ENCODE measurements at places on chromosomes 1 and 21. TPM values are rescaled to one million over a fixed set of nuclear protein-coding genes. Genes with fewer than 3 reads are reported as not detected.

DNA sequence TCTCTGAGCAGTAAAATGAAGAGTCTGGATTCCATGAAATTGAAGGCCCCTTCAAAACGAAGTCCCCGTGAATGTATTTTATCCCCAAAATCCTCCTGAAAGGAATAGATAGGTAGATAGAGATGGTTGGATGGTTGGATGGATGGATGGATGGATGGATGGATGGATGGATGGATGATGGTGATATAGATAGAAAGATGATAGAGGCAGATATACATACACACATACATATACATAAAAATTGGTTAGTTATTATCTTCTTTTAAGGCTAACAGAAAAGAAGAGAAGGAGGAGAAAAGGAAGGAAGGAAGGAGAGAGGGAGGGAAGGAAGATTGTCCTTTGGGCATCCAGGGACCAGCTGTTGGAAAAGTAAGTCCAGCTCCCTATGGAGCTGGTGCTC lies 63.1 kb downstream of the SYF2 start:
- H3K36me3 ChIP-seq: no peaks in the 10 kb centered on the region
- no peak overlapping the region for H3K4me3 ChIP-seq
- H3K27ac ChIP-seq: no peak overlapping the region
- H3K4me1 ChIP-seq: peaks cover 19% of the 10 kb centered on the region
- DNase-seq: no peak

DNA sequence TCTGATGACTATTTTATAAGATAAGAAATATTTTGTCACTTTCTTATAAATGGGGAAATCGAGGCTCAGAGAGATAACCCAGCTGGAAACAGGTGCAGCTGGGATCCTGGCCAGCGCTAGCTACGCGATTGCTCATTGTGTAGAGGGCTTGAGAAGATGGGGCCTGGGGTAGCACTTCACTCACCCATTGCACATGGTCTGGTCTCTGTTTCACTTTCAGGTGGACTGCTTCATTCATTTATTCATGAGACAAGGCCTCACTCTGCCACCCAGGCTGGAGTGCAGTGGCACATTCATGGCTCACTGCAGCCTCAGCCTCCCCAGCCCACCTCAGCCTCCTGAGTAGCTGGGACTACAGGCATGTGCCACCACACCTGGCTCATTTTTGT lies 23.8 kb downstream of the UBE4B start:
- no peaks in the 10 kb centered on the region for H3K36me3 ChIP-seq
- DNase-seq: no peak
- H3K27me3 ChIP-seq: no peaks in the 10 kb centered on the region
- no peak overlapping the region for H3K27ac ChIP-seq
- peaks cover 16% of the 10 kb centered on the region for H3K4me1 ChIP-seq
- no peak overlapping the region for H3K4me3 ChIP-seq

The ATP1A4 gene
- 0.55 TPM for total RNA-seq

GRCh38 chr1:179870870-179871269 lies 6.7 kb downstream of the TOR1AIP2 start:
- H3K4me1 ChIP-seq: peaks cover 4% of the 10 kb centered on the region
- no peaks in the 10 kb centered on the region for H3K27me3 ChIP-seq
- H3K4me3 ChIP-seq: no peak overlapping the region
- H3K36me3 ChIP-seq: peaks cover 26% of the 10 kb centered on the region

GRCh38 chr1:58006421-58007046 lies 540.0 kb downstream of the OMA1 start:
- DNase-seq: peak; percentile 62
- peak overlapping the region; percentile 86 for H3K27ac ChIP-seq
- peak overlapping the region; percentile 18 for H3K4me3 ChIP-seq
- H3K27me3 ChIP-seq: peaks cover 15% of the 10 kb centered on the region
- H3K36me3 ChIP-seq: no peaks in the 10 kb centered on the region

DNA sequence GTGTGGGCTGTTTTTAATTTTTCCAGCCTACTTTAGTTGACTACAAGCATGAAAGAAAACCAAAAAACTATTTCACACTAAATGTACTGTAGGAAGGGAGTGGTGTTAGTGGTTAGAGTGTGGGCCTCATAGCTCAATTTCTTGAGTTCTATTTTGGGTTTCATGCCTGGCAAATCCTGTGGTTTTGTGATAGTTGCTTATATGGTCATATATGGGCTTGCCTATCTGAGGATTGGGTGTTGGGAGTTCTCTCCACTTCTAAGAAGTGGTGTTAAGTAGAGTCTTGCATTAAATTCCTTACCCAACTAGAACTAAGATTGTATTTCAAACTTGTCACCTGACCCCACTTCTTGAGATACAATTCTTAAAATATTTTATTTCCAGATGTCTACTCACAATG lies 37.8 kb upstream of the COL11A1 start:
- peaks cover 7% of the 10 kb centered on the region for H3K4me1 ChIP-seq
- no peak overlapping the region for H3K27ac ChIP-seq
- no peaks in the 10 kb centered on the region for H3K36me3 ChIP-seq
- no peak overlapping the region for H3K4me3 ChIP-seq
- no peak for DNase-seq

The RBP7 gene
- total RNA-seq: 3.2 TPM

DNA sequence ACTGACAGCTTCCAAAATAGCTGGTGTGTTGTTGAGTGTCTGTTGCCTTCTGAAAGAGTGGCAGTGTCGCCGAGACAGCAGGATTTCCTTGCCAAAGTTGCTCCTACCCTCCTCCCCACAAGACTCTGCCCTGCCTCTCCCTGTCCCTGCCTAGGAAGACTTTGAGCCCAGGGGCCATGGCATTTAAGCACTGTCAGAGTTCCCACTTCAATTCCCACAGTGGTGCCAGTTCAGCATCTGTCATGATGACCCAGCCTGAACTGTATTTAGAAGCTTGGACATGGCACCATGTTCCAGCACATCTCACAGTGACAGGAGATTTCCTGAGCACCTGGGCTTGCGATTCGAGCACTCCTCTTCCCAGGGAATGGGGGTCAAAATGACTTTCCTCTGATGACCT lies 43.6 kb downstream of the TBX15 start:
- peaks cover 4% of the 10 kb centered on the region for H3K27me3 ChIP-seq
- H3K4me1 ChIP-seq: no peaks in the 10 kb centered on the region
- H3K27ac ChIP-seq: no peak overlapping the region
- DNase-seq: no peak

GRCh38 chr1:198072177-198072576 lies 84.6 kb upstream of the NEK7 start:
- H3K4me3 ChIP-seq: no peak overlapping the region
- H3K4me1 ChIP-seq: no peaks in the 10 kb centered on the region
- H3K27me3 ChIP-seq: no peaks in the 10 kb centered on the region
- DNase-seq: no peak

- H3K4me1 ChIP-seq: peaks cover 5% of the 10 kb centered on the region
- 0 out of 2 replicates have a peak, but pooled peaks cover 4% of the 10 kb centered on the region for H3K36me3 ChIP-seq
- H3K4me3 ChIP-seq: no peak overlapping the region
- no peak overlapping the region for H3K27ac ChIP-seq
Measured at GRCh38 chr1:194076646-194077045, 890.2 kb upstream of the B3GALT2 start.

GRCh38 chr21:36738489-36739126 lies 39.7 kb downstream of the SIM2 start:
- no peak overlapping the region for H3K27ac ChIP-seq
- H3K4me3 ChIP-seq: no peak overlapping the region
- H3K27me3 ChIP-seq: no peaks in the 10 kb centered on the region
- H3K36me3 ChIP-seq: no peaks in the 10 kb centered on the region

The E2F2 gene
- 5.4 TPM for total RNA-seq

The TMEM51 gene
- 9.2 TPM for total RNA-seq

DNA sequence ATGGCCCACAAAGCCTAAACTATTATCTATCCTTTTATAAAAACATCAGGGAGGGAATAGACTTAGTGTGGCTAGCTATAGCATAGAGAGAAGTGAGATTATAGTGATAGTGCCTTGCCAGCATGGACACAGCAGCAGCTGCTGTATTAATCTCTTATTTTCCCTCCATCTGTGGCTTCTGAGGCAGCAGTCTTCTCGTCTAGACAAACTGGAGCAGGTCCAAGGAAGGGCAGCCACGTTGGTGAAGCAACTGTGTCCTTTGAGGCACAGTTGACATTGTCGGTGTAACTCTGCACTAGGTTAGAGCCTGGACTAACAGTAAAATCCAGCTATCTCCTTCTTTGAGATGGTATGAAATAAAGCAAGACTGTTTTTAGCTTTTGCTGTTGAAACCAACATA lies 131.3 kb downstream of the CACHD1 start:
- no peak overlapping the region for H3K27ac ChIP-seq
- no peak overlapping the region for H3K4me3 ChIP-seq
- H3K36me3 ChIP-seq: peaks cover 26% of the 10 kb centered on the region
- no peaks in the 10 kb centered on the region for H3K27me3 ChIP-seq
- DNase-seq: no peak

DNA sequence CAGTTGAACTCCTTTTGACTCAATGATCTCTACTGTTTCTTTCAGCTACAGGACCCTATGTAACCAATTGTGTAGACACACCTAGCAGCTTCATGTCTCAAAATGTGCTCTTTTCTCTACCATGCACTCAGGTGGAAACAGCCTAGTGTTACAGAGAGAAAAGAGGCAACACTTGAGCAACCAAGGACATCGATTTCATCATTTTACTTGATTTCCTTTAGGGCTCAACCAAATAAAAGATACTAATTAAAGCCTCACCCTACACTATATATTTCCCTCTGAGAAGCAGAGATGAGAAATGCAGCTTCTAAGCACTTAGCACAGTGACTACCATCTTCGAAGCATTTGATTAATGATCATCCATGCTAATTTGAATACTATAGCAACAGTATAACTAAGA lies 55.1 kb downstream of the PTGER3 start:
- no peaks in the 10 kb centered on the region for H3K27me3 ChIP-seq
- no peaks in the 10 kb centered on the region for H3K4me1 ChIP-seq
- H3K27ac ChIP-seq: no peak overlapping the region
- no peak overlapping the region for H3K4me3 ChIP-seq

All from WTC11 (cell line).